ENCODE measurements at places on chromosomes 3 and 15. TPM values are rescaled to one million over a fixed set of nuclear protein-coding genes. Genes with fewer than 3 reads are reported as not detected.

The COL7A1 gene
- 4.8 TPM for total RNA-seq

The DVL3 gene
- 39.0 TPM for total RNA-seq

The NDN gene
- total RNA-seq = 72.6 TPM

The HHATL gene
- not detected for total RNA-seq

The ATG3 gene
- total RNA-seq = 100 TPM

The TGM5 gene
- total RNA-seq = not detected

The IGF2BP2 gene
- 57.4 TPM for total RNA-seq

The DNAH12 gene
- 0.36 TPM for total RNA-seq

The SCN5A gene
- total RNA-seq = under 0.01 TPM

The PLS1 gene
- total RNA-seq = 1.8 TPM

The PRR23E gene
- not detected for total RNA-seq

The SERINC4 gene
- total RNA-seq = not detected

The ITIH1 gene
- not detected for total RNA-seq

The GOLGA6L7 gene
- not detected for total RNA-seq

The MYO5C gene
- 0.73 TPM for total RNA-seq

The CACNA2D3 gene
- 0.36 TPM for total RNA-seq

The FBXW12 gene
- total RNA-seq = not detected

The OR5K2 gene
- total RNA-seq = not detected

The LRRC31 gene
- total RNA-seq = not detected

The NAALADL2 gene
- total RNA-seq = 7.1 TPM

The CPNE4 gene
- under 0.01 TPM for total RNA-seq

The GOLGA8G gene
- total RNA-seq = not detected

The SPRED1 gene
- 45.8 TPM for total RNA-seq

The XCR1 gene
- not detected for total RNA-seq

The MUC20 gene
- 1.3 TPM for total RNA-seq

The KNL1 gene
- total RNA-seq = 14.5 TPM

The KCNAB1 gene
- 1.0 TPM for total RNA-seq

The SEMA3G gene
- total RNA-seq = not detected

The SERF2 gene
- total RNA-seq = 241 TPM

The PPP2R3A gene
- total RNA-seq = 26.8 TPM

The TRIP4 gene
- 12.0 TPM for total RNA-seq

The NUSAP1 gene
- 36.3 TPM for total RNA-seq

The CFAP20DC gene
- total RNA-seq = 10.3 TPM

The XYLB gene
- total RNA-seq = 26.9 TPM

The TM4SF4 gene
- total RNA-seq = not detected

The ARPP21 gene
- total RNA-seq = 1.4 TPM

The CPNE9 gene
- not detected for total RNA-seq

The LEO1 gene
- 23.6 TPM for total RNA-seq

The PP2D1 gene
- not detected for total RNA-seq

The IL5RA gene
- under 0.01 TPM for total RNA-seq

The GOLGA6L4 gene
- 1.0 TPM for total RNA-seq

The PLA1A gene
- total RNA-seq = 52.3 TPM

The CEP152 gene
- 10.2 TPM for total RNA-seq

The CNTN3 gene
- total RNA-seq = under 0.01 TPM

The CYP1A1 gene
- total RNA-seq = 5.8 TPM

The PROS1 gene
- 64.6 TPM for total RNA-seq

The GOLGA8T gene
- total RNA-seq = not detected

The C3orf33 gene
- 3.8 TPM for total RNA-seq

The CTDSPL gene
- 29.6 TPM for total RNA-seq

The COX5A gene
- total RNA-seq = 59.5 TPM

The IL17RB gene
- total RNA-seq = under 0.01 TPM

The C3orf22 gene
- not detected for total RNA-seq

The ADAMTS17 gene
- 0.34 TPM for total RNA-seq

Measured in melanocyte of skin (primary cell).